ENCODE measurements at places on chromosomes 12 and 14.

DNA sequence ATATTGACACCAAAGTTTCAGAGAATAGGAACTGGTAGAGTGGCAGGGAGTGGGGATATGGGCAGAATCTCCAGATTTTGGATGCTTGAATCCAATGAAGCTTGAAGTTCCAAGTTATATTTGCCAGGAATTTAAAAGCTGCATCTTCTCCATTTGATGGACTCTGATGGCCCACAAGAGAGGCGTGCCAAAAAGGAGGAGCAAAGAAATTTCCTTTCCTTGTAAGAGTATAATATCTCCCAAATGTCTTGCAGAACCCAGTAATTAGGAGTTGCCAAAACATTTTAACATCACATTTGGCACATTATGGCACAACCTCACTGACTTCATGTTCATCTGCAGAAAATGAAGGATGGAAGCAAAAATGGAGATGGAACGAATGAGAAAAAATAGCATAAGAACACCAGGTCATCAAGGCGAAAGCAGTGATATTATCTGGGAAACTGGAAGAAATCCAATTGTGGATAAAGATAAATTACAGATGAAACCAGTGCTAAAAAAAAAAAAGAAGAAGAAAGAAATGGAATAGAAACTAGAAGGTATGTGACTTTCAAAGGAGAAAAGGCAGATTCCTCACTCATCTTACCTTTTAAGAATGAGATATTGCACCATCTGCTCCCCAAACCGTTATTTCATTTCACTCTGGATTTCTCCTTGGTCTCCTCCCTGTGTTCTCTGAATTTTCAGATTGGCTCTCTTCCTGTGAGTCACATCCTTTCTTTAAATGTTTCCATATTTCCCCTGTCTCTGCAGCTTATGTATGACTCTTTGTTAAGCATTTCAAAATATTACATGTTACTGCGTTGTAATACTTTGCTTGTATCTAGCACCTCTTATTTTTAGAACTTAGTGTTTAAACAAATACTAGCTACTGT lies 13.5 kb upstream of the FLRT2 start:
- DNase-seq = no peak

DNA sequence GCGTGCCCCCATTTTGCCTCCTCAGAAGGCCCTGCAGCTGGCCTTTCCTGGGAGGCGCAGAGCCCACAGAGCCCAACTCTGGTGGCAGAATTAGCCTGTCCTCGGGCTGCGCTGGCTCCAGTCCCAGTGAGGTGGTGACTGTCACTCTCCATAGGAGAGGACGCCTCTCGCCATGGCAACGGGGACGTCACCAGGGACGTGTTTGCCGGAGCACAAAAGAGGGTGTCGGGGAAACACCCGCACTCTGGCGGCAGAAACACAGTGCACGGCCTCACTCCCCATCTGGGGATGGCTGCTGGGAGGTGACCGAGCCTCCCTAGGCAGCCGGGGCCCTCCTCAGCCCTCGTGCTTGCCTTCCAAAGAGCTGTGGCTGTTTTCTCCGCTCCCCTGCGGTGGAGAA lies 50.2 kb upstream of the NCOR2 start:
- DNase-seq = no peak

- no peak for DNase-seq
Measured at GRCh38 chr12:50647479-50647878, 116.4 kb upstream of the ATF1 start.

GRCh38 chr14:34018564-34019244 lies 67.8 kb upstream of the EGLN3 start:
- DNase-seq = no peak

DNA sequence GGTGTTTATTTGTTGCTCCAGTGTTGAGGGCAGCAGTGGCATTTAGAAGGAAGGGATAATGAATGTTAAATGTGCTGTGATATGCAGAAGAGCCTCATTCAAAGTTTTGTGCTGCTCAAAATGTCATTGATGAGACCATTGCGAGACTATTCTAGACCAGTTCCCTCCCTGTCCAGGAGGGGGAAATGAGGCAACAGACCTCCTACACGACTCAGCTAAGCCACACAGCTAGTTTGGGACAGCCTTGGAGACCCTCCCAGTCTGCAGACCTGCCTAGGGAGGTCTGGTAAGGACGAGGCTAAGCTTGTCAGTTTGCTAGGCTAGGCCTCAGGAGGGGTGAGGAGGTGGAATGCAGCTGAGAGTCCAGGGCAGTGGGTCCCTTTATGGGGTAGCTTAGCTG lies 116.0 kb downstream of the NRXN3 start:
- no peak for DNase-seq

DNA sequence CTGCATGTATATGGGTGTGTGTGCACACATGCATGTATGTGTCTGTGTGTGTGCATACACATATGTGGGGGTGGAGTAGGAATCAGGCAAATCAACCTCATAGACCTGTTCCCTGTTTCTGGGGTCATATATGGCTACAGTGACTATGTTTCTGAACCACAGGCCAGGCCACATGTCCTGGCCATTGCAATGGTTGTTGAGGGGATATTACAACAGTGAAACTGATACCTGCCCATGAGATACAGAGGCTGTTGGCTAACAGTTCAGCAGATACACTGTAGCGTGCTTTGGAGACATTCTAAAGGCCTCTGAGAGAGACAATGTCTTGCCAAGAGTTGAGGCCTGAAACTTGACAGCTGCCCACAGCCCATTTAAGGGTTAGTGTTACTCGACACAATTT lies 47.3 kb upstream of the FOS start:
- DNase-seq = no peak

DNA sequence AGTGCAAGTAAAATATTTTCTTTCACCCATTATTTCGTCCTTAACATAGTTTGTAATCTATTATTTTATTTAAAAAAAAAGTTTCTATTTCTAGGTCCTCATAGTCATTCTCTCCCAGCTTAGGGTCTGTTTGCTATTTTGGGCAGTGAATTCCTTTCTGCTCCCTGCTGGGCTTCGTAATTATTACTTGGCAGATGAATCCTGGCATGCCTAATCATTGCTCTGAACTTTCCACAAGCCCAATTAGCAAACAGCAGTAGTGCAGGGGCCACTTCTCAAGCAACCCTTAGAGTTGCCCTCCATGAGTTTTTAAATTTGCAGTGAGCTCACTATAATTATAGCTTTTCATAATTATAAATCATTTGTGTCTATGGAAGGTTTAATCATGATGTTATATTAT lies 1378.3 kb upstream of the SEL1L start:
- no peak for DNase-seq

DNA sequence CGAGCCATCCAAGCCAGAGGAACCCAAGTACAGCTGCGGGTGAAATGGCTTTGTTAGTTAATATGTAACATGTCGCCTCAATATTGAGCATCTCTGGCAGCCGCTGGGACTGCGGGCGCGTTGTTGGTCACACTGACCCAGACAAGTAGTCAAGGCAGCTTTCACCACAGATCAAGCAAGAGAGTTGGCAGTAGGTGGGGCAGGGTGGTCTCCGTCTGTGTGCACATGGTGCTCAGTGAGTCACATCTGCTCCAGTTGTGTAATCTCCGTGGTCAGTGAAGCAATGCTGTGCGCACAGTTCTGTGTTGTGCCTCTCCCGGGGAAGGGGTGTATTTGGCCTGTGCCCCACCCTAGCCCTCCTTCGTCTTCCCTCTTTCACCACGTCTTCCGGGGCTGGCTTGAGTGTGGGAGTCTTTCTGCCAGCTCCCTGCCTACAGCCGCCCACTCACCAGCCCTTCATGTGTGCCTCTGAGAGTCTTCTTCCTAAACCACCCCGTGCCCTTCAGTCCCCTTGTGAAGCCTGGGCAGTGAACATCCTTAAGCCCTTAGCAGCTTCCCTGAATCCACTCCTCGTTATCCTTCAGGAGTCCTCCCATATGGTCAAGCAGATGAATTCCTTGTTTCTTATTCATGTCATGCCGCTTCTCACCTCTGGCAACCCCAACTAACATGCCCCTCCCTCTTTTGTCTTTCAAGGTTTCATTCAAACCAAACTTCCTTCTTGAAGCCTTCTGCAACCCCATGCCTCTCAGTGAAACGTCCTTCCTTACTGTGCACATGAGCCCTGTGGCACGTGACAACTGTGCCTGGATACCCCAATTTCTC lies 242.1 kb downstream of the CACNA1C start:
- DNase-seq = no peak

GRCh38 chr14:26276757-26277156 lies 321.1 kb downstream of the NOVA1 start:
- DNase-seq = no peak

DNA sequence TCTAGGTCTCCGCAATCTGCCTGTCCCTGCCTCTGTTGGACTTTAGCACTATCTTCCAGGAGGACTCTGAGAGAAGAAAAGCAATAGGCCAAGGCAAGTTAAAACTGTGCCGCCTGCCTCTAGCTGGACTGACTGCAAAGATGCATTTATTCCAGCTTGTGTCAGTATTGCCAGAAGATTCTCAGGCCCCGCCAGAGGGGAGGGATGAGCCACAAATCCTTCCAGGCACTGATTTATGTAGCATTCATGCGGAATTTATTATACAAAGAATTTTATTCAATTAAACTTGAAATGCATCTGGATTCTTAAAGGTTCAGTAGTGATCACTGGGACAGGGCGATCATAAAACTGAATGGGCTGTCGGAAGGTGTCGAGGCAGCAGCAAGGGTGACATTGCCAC lies 19.8 kb downstream of the MMAB start:
- no peak for DNase-seq

- DNase-seq = no peak
Measured at GRCh38 chr14:57747036-57747435, 118.9 kb downstream of the SLC35F4 start.

DNA sequence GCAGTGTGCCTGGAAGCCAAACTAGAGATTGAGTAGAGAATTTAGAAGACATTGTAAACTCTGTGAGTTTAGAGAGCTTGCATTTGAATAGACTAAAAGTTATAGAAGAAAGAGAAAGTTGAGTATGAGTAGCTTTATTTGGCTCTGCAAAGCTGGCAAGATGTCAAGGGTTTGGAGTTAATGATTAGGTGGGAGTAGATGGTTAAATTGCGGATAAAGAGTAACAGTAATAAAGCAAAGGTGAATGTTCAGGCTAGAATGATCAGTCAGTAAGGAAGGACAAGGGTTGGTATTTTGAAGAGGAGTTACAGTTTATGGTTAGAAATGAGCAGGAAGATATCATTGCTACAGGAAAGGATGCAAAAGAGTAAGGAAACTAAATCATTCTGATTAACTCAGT lies 5.2 kb downstream of the PPM1A start:
- no peak for DNase-seq

GRCh38 chr12:124484067-124484466 lies 83.3 kb downstream of the NCOR2 start:
- no peak for DNase-seq

DNA sequence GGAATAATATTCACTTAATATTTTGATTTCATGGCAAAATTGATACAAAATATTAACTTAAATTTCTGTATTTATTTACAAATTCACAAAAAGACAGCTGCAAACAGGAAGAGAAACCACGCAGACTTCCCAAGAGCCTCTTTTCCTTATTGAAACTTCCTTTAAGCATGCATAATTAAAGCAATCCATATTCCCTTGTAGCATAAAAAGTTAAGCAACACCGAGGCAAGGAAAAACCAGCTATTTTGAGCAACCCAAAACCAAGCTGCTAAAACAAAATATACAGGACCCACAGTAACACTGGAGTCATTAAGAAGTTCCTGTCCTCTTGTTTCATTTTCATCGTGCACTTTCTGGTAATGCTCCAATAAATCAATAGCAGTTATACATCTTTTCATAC lies 58.0 kb downstream of the EEA1 start:
- DNase-seq = no peak

DNA sequence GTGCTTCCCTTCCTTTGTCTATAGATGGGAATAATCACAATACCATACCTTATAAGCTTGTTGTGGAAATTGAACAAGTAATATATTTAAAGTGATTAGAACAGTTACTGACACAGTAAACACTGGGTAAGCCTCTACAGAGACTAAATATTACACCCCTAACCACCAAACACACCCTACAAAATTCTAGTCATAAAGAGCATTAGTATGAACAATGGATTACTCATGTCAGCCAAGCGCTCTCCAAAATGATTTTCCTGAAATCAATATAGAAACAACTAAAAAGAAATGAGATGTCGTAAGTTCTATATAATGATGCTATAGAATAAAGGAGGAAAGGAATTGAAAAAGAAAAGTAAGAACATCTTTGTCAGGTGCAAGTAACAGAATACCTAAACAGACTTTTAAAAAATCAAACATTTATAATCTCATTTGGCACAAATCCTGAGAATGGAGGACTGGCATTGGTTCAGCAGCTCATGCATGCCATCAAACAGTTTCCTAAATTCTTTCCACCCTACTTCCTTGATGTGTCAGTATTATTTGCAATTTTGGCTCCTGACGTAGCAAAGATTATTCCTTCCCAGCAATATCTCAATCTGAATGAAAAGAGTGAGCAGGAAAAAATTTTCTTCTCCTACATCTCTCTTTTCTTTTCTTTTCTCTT lies 118.0 kb downstream of the SINHCAF start:
- no peak for DNase-seq

- DNase-seq = no peak
Measured at GRCh38 chr14:96265383-96266095, 9.5 kb downstream of the BDKRB1 start.

- no peak for DNase-seq
Measured at GRCh38 chr14:37142835-37143401, 29.5 kb downstream of the SLC25A21 start.

- DNase-seq = no peak
Measured at GRCh38 chr14:30550335-30550734, 8.6 kb upstream of the G2E3 start.

DNA sequence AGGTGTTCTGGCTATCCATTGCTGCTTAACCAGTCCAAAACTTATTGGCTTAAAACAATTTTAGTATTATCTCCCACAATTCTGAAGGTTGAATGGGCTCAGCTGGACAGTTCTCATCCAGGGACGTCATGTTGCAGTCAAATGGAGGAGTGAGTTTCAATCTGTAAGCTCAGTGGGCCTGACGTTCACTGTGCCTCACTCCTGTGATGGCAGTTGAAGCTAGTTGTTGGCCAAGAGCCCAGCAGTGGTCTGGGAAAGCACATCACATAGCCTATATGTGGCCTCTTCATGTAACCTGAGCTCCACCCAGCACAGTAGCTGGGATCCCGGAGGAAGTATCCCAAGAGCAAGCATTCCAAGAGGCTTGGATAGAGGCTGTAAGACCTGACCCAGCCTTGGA lies 40.6 kb upstream of the CDKN3 start:
- no peak for DNase-seq

- no peak for DNase-seq
Measured at GRCh38 chr14:32597771-32598170, 268.7 kb downstream of the AKAP6 start.

DNA sequence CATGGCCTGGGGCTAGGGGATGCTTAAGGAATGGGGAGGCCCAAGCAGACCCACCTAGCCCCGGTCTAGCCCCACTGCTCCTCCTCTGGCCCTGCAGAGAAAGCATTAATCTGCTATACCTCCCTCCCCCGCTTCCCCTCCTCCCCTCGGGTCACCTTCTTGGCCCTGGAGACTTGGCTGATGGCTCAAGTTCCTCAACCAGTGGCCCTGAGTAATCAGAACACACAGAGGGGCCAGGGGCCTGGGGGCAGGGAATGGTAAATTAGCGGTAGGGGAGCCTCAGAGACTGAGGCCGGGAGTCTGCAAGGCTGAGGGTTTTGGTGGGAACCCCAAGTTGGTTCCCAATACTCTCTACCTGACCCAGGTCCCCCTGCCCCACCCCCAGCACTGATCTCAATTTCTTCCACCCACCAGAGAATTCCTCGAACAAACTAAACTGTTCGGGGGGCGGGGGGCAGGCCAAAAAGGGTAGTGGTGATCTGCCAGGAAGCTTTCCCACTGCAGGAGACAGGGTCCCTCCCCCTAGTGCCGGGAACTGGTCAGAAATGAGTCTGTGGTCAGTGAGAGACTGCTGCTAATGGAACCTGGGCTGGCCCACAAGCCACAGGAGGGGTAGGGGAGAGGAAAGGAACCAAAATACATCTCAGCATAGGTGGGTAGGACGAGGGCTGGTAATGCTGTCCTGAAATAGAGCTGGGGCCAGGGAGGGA lies 12.8 kb upstream of the SMARCD1 start:
- DNase-seq = no peak
